ENCODE measurements at places on chromosomes 16 and 17.

- no peak for DNase-seq
Observed at GRCh38 chr16:49492896-49493626, 119.5 kb downstream of the C16orf78 start.

GRCh38 chr17:31841850-31842194 lies 17.2 kb downstream of the COPRS start:
- DNase-seq: no peak

GRCh38 chr17:38456031-38456815 lies 28.0 kb downstream of the ARHGAP23 start:
- no peak for DNase-seq

DNA sequence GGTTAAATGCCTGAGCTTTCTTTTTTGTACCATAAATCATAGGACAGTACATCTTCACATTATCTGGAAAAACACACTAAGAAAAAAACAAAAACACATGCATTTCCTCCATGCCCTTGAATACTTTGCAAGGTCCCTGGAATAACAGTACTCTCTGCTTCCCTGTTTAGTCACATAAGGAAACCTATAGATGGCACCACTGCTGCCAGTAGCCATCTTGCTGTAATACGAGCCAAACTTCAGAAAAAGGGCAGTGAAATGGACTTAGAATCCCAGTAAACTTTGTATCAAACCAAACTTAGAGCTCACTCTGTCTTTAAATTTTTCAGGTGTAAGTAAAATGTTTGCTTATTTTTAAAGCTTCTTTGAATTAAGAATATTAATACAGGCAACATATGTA lies 435.5 kb downstream of the KCNJ2 start:
- no peak for DNase-seq

DNA sequence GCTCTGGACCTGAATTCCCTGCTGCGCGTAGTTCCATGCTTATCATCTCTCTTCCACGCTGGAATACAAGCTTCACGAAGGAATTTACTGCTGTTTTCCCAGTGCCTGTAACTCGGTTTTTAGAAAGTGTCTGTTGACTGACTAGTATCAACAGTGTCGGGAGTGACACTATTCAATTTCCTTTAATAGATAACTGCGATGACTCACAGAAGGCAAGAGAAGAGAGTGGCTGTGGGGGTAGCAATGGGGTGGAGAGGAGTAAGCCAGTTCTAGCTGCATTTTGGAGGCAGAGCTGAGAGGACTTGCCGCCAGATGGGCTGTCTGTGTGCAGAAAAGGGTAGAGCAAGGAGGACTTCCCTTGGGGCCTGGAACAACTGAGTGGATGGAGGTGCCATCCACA lies 25.2 kb downstream of the B4GALNT2 start:
- DNase-seq: no peak

- no peak for DNase-seq
Observed at GRCh38 chr17:48733632-48734328, 5.2 kb upstream of the HOXB13 start.

DNA sequence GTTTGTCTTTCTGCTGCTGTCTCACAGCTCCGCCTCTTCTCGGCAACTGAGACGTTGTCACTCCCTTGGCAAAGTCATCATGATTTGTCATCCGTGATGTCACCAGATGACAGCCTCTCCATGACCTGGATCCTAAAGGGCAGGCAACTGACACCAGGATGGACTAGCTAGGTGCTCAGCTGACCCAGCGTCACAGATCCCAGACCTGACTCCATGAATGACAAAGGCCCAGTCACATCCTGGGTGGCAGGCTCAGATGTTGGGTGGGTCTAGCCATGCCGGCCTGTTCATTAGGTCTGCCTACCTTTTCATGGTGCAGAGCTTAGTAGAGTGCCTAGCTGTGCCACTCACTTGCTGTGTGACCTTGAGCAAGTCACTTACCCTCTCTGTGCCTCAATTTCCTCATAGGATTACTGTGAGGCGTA lies 3.8 kb upstream of the TMEM238L start:
- DNase-seq: no peak

GRCh38 chr16:58462997-58463941 lies 36.7 kb upstream of the NDRG4 start:
- no peak for DNase-seq

GRCh38 chr17:80109713-80110446 lies 8.5 kb downstream of the GAA start:
- no peak for DNase-seq

- no peak for DNase-seq
Observed at GRCh38 chr17:50393700-50394099, 3.6 kb downstream of the LRRC59 start.

DNA sequence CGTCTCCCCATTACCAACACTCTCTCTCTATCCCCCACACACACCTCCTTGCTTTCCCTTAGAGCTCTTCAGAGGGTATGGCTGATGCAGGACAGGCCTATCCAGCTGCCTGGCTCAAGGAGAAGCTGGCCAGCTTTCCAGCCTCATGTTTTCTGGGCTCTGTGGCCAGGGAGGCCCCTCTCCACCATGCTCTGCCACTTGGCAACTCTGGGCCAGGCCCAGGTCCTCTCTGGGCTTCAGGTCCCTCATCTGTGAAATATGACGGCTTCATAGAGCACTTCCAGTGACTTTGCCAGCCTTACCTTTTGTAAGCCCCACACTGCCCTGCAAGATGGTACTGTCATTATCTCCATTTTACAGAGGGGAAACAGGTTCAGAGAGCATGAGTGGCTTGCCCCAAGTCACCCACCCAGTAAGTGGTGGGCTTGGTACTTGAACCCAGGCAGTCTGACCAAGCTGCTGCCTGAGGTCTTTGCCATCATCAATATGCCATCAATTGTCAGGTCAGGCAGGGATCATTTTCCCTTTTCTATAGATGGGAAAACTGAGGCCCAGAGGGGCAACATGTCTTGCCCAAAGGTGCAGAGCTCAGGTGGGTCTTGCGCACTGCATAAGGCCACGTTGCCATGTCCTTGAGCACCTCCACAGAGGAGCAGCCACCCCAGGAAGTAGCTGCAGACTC lies 548 bp upstream of the ADGRG5 start:
- no peak for DNase-seq

DNA sequence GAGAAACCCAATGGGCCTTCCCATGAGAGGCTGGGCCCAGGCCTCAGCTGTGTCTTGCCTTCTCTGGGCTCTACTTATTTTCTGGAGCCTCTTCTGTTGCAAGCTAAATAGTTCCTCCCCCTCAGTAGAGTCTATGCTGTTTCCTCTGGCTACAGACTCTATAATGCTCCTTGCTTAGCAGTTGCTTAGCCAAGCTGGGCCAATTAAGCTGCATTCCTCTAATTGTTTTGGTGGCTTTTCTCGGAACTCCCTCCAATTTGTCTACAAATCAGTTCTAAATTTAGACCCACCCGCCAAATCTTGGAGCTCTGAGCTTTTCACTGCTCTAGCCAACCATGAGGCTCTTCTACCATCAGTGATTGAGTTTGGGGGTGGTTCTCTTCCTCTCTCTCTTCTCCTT lies 302.7 kb upstream of the ASIC2 start:
- DNase-seq: no peak

GRCh38 chr17:59001158-59001814 lies 105.4 kb downstream of the TRIM37 start:
- DNase-seq: peak; percentile 40

DNA sequence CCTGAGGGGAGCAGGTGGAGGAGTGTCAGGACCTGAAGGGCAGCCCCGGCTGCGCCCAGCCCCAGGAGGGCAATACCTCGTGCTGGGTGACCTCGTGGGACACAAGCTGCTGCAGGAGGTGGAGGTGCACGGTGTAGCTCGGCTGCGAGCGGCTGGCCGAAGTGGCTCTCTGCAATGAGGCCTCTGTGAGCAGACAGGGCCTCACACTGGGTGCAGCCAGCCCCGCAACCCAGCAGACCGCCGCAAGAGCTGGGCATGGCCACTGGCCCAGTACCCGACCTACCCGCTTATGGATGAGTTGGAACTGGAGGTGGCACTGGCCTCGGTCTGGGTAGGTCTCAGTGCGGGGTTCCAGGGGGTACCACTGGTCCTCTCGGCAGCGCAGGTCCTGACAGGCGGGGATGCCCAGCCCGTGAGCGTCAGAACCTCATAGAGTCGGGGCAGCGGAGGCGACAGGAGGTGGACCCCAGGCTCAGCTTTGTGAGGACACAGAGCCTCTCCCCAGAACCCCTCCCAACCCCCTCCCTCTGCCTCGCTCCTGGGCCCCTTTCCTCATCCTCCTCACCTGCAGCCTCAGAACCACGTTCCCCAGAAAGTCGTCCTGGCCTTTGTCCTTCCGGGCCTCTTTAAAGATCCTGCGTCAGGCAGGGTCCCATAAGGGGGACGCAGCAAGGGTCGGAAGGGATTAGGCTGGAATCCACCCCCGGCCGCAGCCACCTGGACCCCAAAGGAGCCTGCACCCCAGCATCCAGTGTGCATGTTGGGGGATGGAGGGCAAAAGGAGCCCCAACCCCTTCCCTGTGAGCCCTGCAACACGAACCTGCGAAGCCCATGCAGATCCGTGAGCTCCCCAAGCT lies 4.0 kb downstream of the UNC13D start:
- DNase-seq: no peak

- no peak for DNase-seq
Observed at GRCh38 chr16:22635357-22635761, 124.7 kb downstream of the NPIPB5 start.

DNA sequence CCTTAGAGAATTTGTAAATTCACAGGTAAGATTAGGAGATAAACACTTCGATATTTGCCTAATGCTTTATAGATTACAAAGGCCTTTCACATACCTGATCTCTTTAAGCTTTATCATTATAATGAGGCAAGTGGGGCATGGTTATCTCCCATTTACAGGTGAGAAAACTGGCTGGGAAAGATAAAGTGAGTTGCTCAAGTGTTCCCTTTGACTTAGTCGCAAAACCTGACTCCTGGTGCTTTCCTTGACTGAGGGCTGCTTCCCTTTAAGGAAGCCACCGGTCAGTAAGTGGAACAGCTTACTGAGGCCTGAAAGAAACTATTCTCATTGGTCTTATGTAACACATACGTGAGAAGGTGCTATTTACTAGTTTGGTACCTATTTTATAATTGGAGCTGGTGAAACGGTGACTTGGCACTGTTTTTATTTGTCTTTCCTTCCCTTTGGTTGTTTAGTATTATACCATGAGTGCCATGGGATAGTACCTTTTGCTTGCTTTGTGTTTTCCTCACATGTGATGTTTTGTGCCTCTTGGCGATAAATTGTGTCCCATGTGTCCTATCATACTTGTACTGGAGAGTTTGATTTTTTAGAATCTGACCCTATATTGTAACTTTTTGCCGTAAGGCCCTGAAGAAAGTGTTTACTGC lies 57.2 kb downstream of the NUP88 start:
- DNase-seq: no peak

DNA sequence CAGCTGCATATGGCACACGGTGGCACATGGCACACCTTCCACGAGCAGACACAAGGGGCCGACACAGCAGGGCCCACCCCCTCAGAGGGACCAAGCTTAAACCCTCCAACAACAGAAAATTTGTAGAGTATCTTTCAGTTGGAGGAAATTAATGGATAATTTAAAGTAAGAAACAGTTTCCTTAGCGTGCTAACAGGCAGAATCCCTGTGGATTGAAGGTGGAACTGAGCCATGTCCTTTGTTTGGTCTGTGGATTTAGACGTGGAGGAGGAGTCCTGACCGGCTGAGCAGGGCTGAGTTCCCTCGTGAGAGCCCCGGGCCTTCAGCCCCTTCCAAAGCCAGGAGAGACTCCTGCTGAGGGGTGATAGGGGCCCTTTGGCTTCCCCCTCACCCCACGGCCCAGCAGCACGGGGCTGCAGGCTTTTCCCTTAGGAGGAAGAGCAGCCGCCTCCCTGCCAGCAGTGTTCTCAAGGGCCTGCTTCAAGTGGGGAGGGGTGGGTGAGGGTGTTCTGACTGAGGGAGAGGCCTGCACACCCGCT lies 1.4 kb upstream of the CYB561 start:
- DNase-seq: no peak

DNA sequence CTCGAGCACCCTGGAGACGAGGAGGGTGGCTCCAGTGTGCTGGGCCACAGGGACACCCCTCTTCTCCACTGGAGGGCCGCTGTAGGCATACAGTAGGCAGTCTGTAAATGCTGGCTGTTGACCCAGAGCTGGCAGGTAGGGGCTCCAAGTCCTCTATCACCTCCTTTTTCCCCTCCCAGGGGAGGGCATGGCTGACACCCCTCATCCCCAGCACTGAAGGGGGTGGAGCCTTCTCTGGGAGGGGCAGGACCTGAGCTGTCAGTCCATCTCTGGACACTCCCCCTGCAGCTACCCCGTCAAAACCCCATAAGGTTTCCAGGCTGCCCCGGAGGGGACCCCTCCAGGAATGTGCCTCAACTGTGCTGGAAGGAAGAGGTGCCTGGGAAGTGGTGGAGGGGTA lies 2.4 kb downstream of the KCNJ12 start:
- DNase-seq: no peak

DNA sequence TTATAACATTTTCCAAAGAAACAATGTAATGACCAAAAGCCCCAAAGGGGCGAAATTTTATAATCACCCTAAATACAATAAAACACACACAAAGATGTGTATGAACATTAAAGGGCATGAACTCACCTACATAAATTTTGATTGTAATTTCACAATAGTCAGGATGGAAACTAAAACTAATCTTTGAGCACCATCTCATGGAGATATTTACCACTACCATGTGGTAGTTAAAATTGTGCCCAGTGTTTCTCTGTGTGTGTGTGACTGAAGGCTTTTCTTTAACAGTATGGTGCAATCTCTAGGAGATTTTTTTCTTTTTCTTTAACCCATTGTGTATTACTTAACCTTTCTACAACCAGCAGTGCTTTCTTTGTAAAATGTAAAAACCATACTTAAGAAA lies 19.7 kb upstream of the MEIOC start:
- no peak for DNase-seq

GRCh38 chr17:58531122-58531521 lies 16.7 kb upstream of the MTMR4 start:
- no peak for DNase-seq

- no peak for DNase-seq
Observed at GRCh38 chr16:66408163-66409048, 18.7 kb upstream of the BEAN1 start.

- DNase-seq: no peak
Observed at GRCh38 chr17:29136998-29137730, 43.0 kb downstream of the MYO18A start.

- DNase-seq: no peak
Observed at GRCh38 chr16:9534759-9535158, 443.3 kb downstream of the HAPSTR1 start.

- no peak for DNase-seq
Observed at GRCh38 chr16:67054901-67055300, 26.0 kb downstream of the CBFB start.

DNA sequence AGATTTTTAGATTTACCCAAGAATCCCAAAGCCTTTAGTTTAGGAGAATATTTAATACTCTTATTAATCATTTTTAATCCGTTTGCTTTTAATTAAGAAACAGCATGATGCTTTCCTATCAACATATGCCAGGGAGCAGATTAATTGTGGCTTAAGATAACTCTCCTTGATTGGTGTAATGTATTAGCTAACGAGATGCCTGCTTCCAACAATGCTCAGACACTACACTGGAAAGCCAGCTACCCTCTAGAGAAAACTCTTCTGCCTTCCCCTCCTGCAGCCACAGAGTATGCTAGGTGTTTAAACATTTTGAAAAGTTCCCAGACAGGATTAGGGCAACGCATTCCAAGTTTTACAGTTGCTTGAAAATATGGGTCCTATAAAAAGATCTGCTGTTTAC lies 142.2 kb downstream of the AATF start:
- DNase-seq: no peak

Data from stimulated activated CD8-positive, alpha-beta memory T cell treated with anti-CD3 and anti-CD28 coated beads, Interleukin-15, amount 100 ng/mL, for 1 hour (primary cell).